ENCODE measurements at places on chromosomes 6 and 20.

- DNase-seq, result no peak
These were observed 694.9 kb downstream of the PRKN start for GRCh38 chr6:162032620-162033019.

DNA sequence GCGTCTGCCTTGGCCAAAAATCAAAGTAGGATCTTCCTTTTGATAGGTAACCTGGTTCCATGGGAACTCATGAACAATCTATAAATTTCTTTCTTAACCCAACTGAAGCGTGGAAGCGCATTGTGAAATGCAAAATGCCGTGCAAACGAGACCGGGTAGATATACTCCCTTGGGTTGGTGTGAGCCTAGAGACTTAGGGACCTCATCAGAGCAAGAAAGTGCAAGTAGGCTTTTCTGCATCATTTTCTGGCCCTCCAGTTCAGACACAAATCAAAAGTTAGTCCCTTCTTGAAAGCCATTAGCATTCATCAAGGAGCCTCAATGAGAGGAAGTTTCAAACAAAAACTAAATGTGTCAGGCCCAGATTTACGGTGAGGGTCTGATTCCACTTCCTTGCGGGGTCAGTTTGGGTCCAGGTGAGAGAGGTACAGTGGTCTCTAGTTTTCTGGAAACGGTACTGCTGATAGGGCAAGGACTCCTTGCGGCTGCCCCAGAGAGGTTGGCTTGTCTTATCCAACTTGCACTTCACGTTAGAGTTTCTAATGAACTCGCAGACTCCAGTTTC, 5.3 kb upstream of the ZNF184 start:
- DNase-seq, result no peak

GRCh38 chr20:46275091-46275490, 33.2 kb downstream of the CDH22 start:
- DNase-seq, result no peak

- DNase-seq, result no peak
These were observed 192.0 kb downstream of the ERMARD start for GRCh38 chr6:169943241-169944060.

- no peak for DNase-seq
These were observed 57.6 kb downstream of the ZNF831 start for GRCh38 chr20:59221049-59221706.

DNA sequence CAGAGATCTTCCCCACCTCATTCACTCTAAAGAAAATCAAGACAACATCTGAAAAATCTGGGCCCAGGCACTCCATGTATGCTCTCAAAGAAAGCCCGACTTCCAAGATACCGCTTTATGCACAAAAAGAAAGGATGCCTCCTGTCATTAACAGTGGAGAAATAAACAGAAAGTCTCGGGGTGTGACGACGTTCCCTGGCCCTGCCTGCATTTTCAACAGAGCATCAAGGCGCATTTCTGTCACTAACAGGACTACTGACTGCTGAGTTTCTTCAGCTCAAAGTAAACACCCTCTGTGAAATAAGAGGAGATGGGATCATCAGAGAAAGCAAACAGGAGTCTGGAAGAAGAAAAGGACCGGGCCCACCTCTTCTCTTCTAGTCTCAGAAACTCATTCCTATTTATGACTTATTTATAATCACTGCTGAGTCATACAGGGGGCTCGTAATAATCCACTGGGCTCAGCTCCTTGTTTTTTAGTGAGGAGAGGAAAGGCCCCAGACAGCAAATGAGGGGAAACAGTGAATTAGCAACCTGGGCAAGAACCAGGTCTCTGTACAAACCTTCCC, 99.7 kb downstream of the ZMYND8 start:
- DNase-seq, result no peak

- no peak for DNase-seq
These were observed 799.3 kb downstream of the TBC1D32 start for GRCh38 chr6:120534954-120535353.

GRCh38 chr6:40681622-40682021, 94.5 kb upstream of the LRFN2 start:
- DNase-seq, result no peak

GRCh38 chr6:133939778-133940667, 13.0 kb upstream of the TBPL1 start:
- DNase-seq, result no peak

DNA sequence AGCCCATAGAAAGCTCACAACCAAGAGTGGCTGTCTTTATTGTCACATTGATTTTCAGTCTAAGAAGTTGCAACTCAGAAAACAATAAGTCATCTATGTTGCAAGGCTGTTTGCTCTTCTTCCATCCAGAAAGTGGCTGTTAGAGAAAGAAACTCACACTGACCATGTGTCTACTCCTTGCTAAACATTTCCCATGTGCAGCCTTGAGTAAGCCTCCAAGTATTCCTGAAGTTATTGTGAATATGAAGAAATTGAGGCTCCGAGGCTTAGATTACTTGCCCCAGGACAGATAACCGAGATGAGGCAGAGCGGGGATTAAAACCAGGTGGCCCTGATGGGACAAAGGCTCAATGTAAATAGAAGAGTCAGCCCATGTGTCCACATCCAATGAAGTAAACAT, 105.0 kb downstream of the SPTLC3 start:
- DNase-seq, result no peak

- no peak for DNase-seq
These were observed 78.3 kb downstream of the ISM1 start for GRCh38 chr20:13299401-13299800.

GRCh38 chr6:148441454-148441911, 98.8 kb downstream of the SASH1 start:
- DNase-seq, result no peak

DNA sequence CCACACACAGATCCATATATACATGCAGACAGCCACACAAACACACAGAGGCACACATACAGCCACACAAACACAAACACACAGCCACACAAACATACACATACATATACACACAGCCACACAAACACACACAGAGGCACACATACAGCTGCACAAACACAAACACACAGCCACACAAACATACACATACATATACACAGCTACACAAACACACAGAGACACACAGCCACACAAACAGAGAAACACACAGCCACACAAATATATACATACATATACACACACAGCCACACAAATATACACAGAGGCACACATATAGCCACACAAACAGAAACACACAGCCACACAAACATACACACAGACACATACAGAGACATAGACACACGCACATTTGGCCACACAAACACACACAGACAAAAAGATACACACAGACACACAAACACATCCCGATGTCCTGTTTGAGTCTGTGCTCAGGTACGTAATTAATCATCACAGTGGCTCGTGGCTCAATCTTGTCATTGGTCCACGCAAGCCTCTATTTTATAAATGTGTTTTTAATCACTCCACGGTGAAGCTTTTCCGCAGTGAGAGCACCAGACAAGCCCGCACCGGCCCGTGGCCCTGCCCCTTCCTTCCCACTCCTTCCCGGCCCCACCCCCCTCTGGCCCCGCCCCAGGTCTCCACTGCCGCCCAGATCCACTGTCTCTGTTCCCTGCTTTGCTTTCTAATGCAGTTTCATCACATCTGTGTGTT, 135.3 kb downstream of the CDH4 start:
- no peak for DNase-seq

GRCh38 chr20:51600016-51600420, 57.5 kb upstream of the NFATC2 start:
- DNase-seq, result no peak

GRCh38 chr6:32844839-32845383, 1.1 kb upstream of the PSMB8 start:
- no peak for DNase-seq

DNA sequence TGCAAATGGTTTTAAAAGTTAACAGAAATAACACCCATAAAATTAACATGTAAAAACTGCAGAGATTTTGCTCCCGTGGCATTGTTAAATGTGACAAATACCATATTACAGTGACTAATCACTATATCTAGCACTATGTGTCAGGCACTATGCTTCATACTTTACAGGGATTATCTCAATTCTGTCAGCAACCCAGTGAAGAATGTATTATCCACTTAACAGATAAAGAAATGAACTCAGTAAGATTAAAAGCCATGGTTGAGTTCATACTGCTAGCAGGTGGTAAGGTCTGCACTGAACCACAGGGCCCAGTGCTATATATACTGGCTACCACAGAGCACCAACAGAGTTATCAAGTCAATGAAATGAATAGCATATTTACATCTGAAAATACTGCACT, 65.4 kb downstream of the RWDD2A start:
- no peak for DNase-seq

DNA sequence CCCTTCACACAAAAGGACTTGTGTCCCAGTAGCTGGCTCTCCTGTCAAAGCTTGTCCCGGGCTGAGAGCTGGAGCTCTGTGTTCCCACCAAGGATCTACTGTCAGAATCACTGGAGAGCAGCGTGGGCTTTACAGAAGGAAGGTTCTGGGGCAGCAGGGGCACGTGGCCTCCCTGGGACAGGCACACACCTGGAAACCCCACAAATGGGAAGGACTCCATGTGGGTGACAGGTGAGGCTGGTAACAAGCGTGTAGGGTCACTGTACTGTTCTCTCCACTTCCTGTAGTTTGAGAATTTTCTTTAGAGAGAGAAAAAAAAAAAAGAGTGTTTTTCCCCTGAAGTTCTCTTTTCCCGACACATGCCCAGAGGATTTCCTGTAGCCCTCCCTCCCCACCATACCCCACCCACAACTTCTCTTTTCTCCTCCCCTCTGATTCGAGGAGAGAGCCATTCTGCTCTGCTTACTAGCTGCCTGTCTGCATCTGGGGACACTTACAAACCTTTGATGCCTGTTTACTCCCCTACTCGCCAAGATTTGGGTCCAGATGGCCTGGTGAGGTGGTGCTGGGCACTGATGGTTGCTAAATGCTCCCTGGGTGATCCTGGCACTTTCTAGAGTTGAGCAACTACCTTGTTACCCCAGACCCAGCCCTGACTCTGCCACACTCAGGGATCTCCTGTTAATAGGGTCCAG, 84.1 kb upstream of the SIRPA start:
- no peak for DNase-seq

- DNase-seq, result no peak
These were observed 15.9 kb downstream of the CPNE1 start for GRCh38 chr20:35648836-35649235.

GRCh38 chr6:157879034-157879872, 56.2 kb downstream of the SNX9 start:
- DNase-seq, result no peak

DNA sequence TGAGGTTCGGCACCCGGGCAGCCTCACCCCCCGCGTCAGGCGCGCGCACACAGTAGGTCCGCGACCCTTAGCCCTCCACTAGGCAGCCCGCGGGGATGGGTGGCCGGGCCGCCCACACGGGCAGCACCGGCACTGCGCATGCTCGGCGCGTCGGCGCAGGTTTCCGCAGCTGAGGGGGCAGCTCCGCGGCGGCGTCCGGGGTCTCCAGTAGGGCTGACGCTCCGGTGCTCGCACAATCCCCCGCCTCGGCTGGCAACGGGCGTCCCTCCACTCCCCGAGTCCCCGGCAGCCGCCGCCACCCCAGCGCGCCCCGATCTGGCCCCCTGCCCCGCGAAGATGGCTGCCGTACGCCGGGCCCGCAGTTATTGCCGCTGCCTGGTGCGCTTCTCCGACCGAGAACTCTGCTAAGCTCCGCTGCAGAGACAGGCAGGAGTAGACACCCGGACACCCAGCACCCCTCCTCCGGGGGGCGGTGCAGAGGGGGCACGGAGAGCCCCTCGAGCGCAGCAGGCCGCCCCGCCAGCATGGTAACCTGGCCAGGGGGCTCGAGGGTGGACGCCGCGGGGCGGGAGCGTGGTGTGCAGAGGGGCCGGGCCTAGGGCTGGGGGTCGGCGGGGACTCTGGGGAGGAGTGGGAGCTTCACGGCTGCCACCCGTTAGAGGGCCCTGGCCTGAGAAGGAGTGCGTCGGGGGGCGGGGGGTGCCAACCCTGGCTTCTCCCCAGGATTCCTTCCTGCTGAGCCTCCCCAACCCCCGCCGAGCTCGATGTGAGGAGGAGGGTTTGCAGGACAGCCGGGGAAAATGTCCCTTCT, at the start of gene FBXO9:
TSS of gene FBXO9 (plus strand) at position 139 of the 811 bp plus-strand sequence. CDS start at position 525, 386 bp downstream.
- no peak for DNase-seq

DNA sequence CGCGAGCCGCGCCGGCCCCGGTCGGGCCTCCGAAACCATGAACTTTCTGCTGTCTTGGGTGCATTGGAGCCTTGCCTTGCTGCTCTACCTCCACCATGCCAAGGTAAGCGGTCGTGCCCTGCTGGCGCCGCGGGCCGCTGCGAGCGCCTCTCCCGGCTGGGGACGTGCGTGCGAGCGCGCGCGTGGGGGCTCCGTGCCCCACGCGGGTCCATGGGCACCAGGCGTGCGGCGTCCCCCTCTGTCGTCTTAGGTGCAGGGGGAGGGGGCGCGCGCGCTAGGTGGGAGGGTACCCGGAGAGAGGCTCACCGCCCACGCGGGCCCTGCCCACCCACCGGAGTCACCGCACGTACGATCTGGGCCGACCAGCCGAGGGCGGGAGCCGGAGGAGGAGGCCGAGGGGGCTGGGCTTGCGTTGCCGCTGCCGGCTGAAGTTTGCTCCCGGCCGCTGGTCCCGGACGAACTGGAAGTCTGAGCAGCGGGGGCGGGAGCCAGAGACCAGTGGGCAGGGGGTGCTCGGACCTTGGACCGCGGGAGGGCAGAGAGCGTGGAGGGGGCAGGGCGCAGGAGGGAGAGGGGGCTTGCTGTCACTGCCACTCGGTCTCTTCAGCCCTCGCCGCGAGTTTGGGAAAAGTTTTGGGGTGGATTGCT, 1.3 kb downstream of the VEGFA start:
- DNase-seq, result no peak

DNA sequence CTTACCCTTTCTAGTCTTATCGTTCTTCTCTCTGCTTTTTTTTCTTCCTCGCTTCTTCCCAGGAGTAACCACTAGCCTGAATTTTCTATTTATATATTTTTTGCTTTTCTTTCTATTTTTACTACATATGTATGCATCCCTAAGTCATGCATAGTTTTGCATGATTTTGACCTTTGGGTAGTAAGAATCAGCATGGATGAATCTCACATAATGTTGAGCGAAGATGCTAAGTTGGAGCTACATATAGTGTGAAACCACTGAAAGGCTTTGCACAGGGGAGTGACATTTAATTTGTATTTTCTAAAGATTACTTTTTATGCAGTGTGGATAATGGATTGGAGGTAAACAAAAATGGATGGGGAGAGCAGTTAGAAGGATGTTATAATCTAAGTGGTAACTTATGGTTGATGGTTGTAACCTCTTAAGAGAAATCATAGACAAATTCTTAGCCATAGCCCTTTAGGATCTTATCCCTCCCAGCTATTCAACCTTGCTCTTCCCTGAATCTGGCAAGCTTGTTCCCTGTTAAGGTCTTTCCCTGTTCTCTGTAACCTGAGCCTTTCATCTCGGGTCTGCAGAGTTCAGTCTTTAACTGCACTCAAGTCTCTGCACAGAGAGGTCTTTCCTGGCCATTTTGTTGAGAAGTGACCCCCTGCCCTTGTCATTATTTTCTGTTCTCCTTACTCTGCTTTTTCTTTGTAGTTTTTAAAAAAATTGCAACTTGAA, 18.0 kb downstream of the PEX7 start:
- DNase-seq, result no peak

All from SHP77 treated with DMSO at 0.1 percent for 48 hours (cell line).